ENCODE measurements at places on chromosomes 11 and 22. TPM values are rescaled to one million over a fixed set of nuclear protein-coding genes. Genes with fewer than 3 reads are reported as not detected.

DNA sequence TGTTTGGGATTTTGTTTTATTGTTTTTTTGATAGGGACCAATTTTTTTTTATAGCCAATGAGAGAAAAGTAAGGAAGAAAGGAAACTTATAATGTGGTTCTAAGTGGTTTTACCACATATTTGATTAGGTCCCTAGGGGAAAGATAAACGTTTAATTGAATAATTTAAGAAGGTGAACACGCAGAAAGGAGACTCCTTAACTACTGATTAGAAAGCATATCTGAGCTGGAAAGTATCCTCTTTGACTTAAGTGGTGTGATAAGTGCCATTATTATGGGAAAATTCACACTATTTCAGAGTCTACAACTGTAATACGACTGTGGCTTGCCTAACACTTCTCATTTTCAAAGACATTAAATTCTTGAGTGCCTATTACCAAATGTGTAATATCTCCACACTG lies 106.5 kb upstream of the GRAMD1B start:
- no peak for DNase-seq

DNA sequence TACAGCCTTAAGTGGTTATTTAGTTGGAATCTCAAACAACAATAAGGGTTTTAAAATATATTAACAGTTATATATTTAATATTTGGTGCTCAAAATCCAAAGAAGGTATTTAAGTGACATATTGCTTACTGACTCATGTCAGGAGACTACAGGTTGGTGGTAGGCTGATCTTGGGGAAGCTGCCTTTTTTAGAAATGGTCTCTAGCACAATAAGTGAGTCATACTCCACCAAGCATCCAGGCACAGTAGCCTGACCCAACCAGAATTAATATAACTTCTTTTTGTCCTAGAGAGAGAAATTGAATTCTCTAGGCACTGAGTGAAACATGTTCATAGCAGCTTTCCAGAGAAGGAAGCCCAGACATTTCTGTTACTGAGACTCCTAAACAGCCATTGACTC lies 868.5 kb upstream of the TENM4 start:
- no peak for DNase-seq

Gene FOLR3
- total RNA-seq, result 0.65 TPM

GRCh38 chr22:30871391-30872284 lies 96.9 kb downstream of the MORC2 start:
- DNase-seq, result no peak

Gene KCNK4
- not detected for total RNA-seq
